ENCODE measurements at places on chromosomes 3 and 15. TPM values are rescaled to one million over a fixed set of nuclear protein-coding genes. Genes with fewer than 3 reads are reported as not detected.

The GPR176 gene
- 35.4 TPM for total RNA-seq

The YEATS2 gene
- 31.4 TPM for total RNA-seq

The SLC6A1 gene
- not detected for total RNA-seq

The SAXO2 gene
- 2.2 TPM for total RNA-seq

The CFAP100 gene
- not detected for total RNA-seq

The A4GNT gene
- not detected for total RNA-seq

The LRRC49 gene
- 18.0 TPM for total RNA-seq

The SLC24A5 gene
- not detected for total RNA-seq

The CSTA gene
- not detected for total RNA-seq

The HIGD1A gene
- 247 TPM for total RNA-seq

The C3orf80 gene
- not detected for total RNA-seq

The KLF15 gene
- 0.14 TPM for total RNA-seq
